Myometrial cell (primary cell): ENCODE measurements at places on chromosomes 13 and 19. TPM values are rescaled to one million over a fixed set of nuclear protein-coding genes. Genes with fewer than 3 reads are reported as not detected.

The HSH2D gene
- not detected in 2 replicates for total RNA-seq

The ZNF57 gene
- total RNA-seq = 0.58 and 2.7 TPM in 2 replicates

The ADPRHL1 gene
- total RNA-seq = 0.86 and 0.89 TPM in 2 replicates

The C13orf42 gene
- total RNA-seq = not detected in 2 replicates
